ENCODE measurements at places on chromosomes 3 and 15.

GRCh38 chr3:191300422-191300821 lies 28.8 kb upstream of the CCDC50 start:
- no peak for DNase-seq

DNA sequence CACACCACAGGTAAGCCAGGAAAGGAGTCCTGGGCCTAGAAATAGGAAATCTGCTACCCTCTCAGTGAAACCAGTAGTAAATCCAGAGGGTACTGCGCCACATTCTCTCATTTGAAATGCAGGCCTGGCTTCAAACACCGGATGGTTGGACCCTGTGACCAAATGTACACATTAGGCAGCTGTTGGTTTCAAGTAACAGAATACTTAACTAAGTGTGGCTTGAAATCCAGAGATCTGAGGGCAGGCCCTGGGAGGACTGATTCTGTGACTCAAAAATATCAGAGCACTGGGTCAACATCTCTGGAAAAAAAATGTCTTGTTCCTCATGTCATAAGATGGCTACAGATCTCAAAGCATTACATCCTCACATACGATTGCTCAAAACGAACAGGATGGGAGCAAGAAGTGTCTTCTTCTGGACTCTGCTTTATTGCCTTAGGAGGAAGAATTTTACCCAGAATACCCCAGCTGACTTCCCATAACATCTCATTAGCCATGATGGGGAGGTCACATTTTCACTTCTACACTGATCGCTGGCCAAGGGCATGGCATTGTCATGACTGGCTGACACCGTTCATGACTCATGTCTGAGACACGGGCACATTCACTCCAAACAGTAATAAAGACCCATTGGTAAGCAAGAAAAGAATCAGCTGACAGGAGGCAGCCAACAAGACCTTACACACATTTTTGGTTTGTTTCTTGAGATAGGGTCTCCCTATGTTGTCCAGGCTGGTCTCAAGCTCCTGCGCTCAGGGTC lies 166.0 kb downstream of the ARRDC4 start:
- no peak for DNase-seq

DNA sequence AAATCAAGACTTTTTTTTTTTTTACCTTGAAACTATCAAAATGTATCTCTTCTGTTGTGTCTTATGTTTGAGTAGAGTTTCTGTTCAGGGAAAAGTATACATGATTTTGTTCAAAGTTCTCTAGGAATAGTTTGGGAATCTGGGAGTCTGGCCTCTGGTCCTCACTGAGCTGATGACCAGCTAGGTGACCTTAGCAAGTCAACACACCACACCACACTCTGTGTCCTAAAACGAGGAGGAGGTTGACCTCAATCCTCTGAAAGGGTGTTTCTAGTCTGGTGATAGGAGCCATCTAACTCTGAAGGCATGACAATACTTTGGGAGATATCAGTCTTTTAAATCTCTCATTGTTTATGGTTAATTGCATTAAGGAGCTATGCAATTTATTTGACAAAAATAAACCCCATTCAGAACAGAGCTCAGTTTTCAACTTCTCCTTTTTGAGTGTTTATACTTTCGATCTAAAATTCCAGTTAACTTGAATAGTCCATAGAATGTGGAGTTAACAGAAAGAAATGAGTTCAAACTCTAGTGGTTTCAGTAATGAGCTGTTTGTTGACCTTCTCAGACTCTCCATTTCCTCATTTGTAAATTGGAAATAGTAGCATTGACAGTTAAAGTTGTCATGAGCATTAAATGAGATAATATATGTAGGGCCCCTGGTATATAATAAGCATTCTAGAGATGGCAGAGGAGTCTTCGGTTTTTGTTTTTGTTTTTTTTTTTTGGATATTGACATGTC lies 112.2 kb upstream of the LRRN1 start:
- DNase-seq = no peak

- no peak for DNase-seq
These were observed 6.5 kb downstream of the FBN1 start for GRCh38 chr15:48638963-48639362.

- DNase-seq = no peak
These were observed 163.7 kb downstream of the TCF12 start for GRCh38 chr15:57082054-57082728.

DNA sequence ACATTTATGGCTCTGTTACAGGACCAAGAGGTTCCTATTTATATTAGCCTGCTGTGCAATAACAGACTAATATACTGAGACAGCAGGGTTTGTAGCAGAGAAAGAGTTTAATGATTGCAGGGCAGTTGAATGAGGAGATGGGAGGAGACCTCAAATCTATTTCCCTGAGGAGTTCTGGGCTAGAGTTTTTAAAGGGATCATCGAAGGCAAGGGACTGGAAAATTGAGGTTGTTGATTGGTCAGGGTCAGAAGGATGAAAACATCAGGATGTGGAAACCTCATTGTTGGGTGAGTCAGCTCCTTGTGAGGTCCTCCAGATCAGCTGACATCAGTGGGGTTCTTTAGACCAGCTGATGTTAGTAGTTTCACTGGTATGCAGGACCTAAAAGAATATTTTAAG lies 60.6 kb upstream of the GOLGA8B start:
- DNase-seq = no peak
